ENCODE measurements at places on chromosomes 11 and 22. TPM values are rescaled to one million over a fixed set of nuclear protein-coding genes. Genes with fewer than 3 reads are reported as not detected.

BDNF gene
- total RNA-seq, result not detected

MAP6 gene
- not detected for total RNA-seq

C11orf52 gene
- not detected for total RNA-seq

ELFN2 gene
- total RNA-seq, result 0.20 TPM

DEPDC7 gene
- total RNA-seq, result 3.4 TPM

OSBPL5 gene
- 6.6 TPM for total RNA-seq

KDM4D gene
- 2.4 TPM for total RNA-seq

ZP1 gene
- total RNA-seq, result not detected

LTO1 gene
- 21.8 TPM for total RNA-seq

SPDYC gene
- not detected for total RNA-seq

OOSP4A gene
- total RNA-seq, result not detected

SLC25A18 gene
- total RNA-seq, result not detected

IL18BP gene
- 6.9 TPM for total RNA-seq
